Activated CD4-positive, alpha-beta T cell treated with anti-CD3 and anti-CD28 coated beads, Interleukin-2, Interleukin-6, amounts not matched to agents 100 ng/mL and 50 ng/mL, durations not matched to agents 16 hours and 8 hours (primary cell): ENCODE measurements at places on chromosomes 6 and 20.
A peak's percentile ranks its signal among the peaks of the same experiment; 100 is the strongest.

DNA sequence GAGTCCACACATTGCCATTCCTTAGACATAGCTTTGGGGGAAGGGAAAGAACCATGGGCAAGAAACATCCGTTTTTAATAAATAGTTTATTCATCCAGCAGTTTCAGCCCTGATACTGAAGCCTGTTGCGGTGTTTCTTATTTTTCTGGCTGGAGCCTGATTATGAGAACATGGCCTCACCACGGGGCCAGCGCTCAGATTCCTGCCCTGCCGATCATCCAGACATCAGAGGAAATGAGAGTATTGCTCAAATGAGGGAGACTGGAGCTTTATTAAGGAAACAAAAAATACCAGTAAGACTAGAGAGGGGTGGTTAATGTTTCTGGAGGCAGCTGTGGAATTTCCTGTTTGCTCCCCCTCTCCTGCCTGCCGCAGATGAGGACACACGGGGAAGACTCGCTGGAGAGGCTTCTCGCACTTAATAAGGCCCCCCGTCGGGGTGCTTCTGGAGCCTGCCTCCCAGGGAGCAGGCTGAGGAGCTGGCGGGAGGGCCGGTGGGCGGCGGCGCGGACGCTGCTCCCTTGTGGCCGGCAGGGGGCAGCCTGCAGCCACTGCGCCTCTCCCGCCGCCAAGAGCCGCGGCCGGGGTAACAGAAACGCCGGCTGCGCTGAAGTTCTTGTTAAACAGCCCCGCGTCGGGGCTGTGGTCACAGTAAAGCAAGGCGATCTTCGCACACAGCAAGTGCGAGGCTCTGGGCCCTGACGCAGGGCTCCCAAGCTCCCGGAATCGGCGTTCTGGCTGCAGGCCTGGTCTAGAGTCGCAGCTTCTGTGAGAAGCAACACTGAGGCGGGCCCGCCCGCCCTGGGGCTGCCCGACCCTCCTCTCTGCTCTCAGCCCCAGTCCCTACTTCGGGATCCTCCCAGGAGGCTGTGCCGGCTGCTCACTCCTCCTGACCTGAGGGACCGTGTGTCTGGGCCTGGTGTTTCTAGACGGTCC lies 17.5 kb downstream of the LEMD2 start:
- DNase-seq = peak; percentile 73

GRCh38 chr20:50731930-50732690 lies 730 bp downstream of the PARD6B start:
- peak; percentile 6 for DNase-seq

- no peak for DNase-seq
Measured at GRCh38 chr6:89351671-89352277, 748 bp downstream of the UBE2J1 start.

- DNase-seq = no peak
Measured at GRCh38 chr20:41571006-41571405, 47.2 kb downstream of the CHD6 start.

- no peak for DNase-seq
Measured at GRCh38 chr20:35192118-35192872, 20.4 kb downstream of the PROCR start.

DNA sequence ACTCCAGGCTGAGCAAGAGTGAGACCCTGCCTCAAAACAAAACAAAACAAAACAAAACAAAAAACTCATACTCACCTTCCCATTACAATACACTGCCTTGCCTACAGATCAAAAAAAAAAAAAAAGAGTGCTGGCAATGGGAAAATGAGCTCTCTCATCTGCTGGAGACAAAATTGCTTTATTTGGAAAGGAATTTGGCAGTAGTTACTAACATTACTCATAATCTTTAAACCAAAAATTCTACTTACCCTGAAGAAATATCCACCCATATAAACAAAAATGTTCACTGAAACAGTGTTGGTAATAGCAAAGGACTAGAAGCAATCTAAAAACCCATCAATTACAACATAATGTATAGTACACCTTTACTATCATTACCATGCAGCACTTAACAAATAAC lies 120.4 kb downstream of the RNGTT start:
- no peak for DNase-seq

DNA sequence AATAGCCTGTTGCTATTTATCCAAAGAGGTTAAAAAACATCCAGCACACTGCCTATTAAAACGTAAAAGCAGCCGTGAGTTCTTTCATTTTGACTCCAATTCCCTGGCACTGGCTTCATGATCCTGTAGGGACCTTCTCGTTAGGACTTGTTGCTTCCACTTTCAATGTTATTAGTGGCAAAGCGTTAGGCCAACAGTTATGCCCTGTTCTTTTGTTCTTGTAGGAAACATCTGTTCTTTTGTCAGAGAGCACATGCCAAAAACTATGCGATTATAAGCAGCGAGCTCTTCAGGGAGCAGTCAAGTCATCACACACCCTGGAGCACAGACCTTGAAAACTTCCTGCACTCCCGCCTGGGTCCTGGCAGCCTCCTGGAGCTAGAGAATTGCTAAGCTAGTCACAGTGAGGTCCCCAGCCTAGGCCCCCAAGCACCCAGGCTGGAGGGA lies 609.5 kb upstream of the ARID1B start:
- no peak for DNase-seq

GRCh38 chr6:47419621-47420020 lies 58.0 kb upstream of the CD2AP start:
- no peak for DNase-seq

DNA sequence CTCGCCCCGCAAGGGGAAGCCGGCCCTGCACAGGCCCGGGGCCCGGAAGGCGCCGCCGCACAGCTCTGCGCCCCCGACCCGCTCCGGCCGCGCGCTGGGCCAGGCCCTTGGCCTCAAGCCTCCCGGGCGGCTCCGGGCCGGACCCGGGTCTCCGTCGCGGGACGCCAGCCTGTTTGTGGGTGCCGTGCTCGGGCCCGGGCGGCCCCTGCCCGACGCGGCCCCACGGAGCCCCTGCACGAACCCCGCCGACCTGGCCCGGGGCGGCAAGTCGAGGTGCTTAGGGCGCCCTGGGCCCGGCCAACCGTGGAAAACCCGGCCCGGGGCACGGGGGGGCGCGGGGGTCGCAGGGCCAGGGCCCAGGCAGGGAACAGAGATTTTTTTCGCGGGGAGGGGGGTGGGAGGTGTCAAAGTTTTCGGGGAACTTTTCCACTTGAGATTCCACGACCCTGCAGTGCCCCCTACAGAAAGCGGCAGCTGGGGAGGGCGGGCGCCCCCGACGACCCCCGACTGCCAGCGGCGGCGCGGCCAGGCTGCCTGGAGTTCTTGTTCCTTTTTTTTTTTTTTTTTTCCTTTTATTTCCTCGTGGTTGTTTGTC lies 805 bp upstream of the STX16 start:
- peak; percentile 39 for DNase-seq

DNA sequence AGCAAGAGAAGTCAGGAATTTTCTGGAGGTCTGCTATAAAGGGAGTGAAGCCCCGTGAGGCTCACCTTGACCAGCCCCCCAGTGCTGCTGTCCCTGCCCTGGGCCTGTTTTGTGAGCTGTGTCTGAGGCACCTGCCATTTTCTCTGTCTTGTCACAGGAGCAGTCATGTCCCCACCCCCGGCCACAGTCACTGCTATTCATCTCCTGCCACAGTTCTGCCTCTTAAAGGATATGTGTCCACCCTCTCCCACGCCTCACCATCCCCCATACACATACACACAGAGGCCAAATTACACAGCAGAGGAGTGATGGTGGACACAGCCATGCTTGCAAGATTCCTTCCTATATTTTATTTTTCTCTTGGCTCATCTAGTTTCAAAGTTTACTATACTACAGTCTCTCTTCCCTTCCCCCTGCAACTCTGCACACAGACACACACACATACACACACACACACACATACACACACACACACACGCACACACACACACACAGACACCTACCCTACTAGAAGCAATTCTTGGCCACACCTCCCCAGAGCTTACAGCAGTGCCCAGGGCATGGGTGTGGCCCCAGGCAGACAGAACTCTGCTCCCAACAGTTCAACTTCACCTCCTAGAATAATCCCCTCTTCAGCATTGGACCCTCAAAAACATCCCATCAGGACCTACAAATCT lies 68.7 kb upstream of the TAB2 start:
- DNase-seq = no peak

GRCh38 chr6:164114651-164115050 lies 700.1 kb downstream of the QKI start:
- DNase-seq = no peak

DNA sequence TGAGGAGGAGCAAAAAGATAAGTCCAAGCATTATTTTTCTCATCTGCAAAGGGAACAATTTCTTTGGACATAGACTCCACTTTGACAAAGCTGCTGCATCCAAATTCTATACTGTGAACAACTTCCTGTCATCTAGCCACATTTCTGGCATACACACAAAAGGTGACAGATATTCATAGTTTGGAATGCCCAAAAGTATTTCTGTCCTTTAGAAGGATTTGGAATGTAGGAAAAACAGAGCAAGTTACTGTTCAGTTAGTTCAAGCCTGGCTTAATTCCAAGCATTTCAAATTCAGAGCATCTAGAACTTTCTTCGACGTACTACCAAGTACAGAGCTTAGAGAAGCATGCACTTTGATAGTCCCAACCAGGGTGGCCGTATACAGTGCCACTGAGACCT lies 134.0 kb downstream of the PDE7B start:
- DNase-seq = no peak

GRCh38 chr6:13500264-13500663 lies 12.9 kb upstream of the GFOD1 start:
- no peak for DNase-seq

GRCh38 chr6:108720827-108721226 lies 127.4 kb upstream of the ARMC2 start:
- DNase-seq = no peak

GRCh38 chr6:157261606-157262005 lies 61.7 kb downstream of the TMEM242 start:
- DNase-seq = no peak

DNA sequence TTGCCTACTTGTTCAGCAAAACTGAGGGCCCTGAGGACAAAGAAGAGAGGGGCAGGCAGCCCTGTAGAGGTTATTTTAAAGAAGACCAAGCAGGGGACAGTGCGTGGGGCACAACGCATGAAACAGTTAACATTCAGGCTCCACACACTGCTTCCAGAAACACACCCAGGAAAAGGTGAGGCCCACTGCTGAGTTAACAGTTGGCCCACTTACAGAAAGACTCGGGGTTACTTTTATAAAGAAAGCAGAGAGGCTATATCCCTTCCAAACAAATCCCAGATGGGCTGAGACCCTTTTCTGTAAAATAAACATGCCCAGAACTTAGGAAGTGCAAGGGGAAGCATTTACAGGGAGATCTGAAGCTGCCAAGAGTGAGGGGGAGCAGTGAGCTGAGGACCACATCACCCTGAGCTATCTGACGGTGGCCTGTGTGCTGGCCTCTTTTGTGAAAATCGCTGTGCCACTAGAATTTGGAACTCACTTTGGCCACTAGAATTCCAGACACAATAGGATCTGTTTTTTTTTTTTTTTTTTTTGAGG lies 49.8 kb upstream of the SSTR4 start:
- no peak for DNase-seq

DNA sequence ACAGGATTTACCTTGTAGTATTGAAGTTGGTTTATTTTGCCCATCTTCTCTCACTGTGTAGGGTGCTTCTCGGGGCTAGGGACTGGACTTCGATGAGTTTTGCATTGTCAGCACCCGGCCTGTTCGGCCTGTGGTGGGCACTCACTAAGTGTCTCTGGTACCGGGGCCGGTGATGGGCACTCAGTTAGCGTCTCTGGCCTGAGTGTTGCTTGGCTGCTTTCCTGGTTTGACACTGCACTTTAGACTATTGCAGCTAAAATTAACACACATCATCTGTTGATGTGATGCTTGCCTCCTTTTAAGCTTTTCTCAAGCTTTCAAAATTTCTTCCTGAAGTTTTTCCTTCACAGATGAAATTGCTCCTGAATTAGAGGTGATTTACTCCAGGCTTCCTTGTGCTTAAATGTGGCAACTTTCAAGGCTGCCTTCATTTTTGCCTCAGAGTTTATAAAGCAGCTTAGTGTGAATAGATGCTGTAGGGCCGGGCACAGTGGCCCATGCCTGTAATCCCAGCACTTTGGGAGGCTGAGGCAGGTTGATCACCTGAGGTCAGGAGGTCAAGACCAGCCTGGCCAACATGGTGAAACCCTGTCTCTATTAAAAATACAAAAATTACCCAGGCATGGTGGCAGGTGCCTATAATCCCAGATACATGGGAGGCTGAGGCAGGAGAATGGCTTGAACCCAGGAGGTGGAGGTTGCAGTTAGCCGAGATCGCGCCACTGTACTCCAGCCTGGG lies 41.7 kb upstream of the TULP4 start:
- no peak for DNase-seq

GRCh38 chr6:15575357-15576033 lies 87.3 kb downstream of the DTNBP1 start:
- no peak for DNase-seq
